Endodermal cell (in vitro differentiated cells): ENCODE measurements at places on chromosomes 3 and 15. TPM values are rescaled to one million over a fixed set of nuclear protein-coding genes. Genes with fewer than 3 reads are reported as not detected.

Gene B3GNT5
- total RNA-seq = 10.5 and 10.8 TPM in 2 replicates

Gene HTD2
- total RNA-seq = 6.2 to 16.6 TPM (median 13.7 TPM) in 3 replicates

Gene GPR149
- not detected in 3 replicates for total RNA-seq

DNA sequence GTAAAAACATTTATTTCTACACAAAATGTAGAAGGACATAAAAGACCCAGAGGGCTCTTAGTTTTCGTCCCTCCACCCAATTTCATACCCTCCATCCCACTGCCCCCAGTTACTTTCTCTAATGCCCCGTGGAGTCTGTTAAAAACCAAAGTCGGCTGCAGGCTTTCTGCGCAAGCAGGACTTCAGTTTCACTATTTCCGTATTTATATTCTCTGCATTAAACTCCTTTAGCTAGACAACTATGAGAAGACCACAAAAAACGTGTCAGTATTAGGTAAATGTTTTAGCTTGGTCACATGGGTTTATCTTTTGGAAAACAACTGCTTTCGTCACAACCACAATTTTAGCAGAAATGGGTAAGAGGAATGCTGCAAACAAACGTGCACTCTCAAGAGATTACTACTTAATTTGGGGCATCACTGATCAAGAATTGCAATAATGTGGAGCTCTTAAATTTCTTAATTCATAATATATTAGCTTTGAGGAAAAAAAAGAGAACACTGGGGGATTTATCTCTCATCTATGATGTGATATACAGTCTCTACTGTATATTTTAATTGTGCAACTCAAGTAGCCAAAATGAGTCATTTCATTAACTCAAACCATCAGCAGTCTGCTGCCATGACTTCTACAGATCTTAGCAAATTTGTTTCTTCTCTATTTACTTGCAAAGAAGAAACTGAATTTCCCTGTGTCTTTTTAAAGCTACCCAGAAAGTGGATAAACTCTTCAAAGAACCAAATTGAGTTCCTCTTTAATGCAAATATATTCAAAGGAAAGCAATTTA lies 740 bp upstream of the NSMCE3 start:
- no peak for DNase-seq
- no peaks in the 10 kb centered on the region for H3K27me3 ChIP-seq
- H3K27ac ChIP-seq = peak overlapping the region; percentile 85
- H3K4me3 ChIP-seq = peak overlapping the region; percentile 98

DNA sequence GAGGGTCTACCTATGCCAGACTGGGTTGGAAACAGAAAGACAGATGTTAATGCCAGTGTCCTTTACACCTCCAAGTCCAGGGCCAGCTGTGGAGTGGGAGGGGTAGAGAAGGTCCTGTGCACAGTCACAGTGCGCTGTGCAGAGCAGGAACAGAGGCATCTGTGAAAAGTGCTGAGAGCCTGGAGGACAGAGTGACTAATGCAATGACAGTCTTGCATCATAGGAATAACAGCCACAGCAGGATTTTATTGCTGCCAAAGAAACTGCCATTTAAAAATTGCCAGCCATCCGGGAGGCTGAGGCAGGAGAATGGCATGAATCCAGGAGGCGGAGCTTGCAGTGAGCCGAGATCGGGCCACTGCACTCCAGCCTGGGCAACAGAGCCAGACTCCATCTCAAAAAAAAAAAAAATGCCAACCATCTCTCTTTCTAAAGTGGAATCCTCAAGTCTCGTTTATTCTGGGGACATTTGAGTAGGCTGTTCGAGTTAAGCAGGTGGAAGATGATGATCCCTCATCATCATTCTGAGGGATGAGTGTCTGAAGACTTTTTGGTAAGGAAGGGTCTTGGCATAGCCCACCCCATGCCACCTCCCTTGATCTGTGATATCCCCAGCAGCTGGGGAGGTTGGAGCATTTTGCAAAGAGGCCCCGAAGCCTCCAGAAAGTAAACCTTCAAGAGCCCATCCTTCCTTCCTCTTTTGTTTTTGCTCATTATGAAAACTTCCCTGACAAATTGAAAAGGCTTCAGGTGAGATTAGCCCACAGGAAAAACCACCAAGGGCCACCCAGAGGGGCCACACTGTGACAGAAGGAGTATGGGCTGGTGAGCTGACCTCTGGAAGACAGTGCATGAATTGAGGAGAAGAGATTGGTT lies 7.7 kb downstream of the CCR2 start:
- no peak for DNase-seq
- peaks cover 9% of the 10 kb centered on the region for H3K4me1 ChIP-seq
- peaks cover 24% of the 10 kb centered on the region for H3K27me3 ChIP-seq
- no peak overlapping the region for H3K27ac ChIP-seq

Gene ACAD11
- 18.8 and 21.4 TPM in 2 replicates for total RNA-seq

GRCh38 chr3:179822296-179822695 lies 169.5 kb downstream of the USP13 start:
- no peaks in the 10 kb centered on the region for H3K4me1 ChIP-seq
- DNase-seq = no peak
- no peak overlapping the region for H3K4me3 ChIP-seq
- H3K27ac ChIP-seq = no peak overlapping the region
- H3K27me3 ChIP-seq = no peaks in the 10 kb centered on the region
- no peaks in the 10 kb centered on the region for H3K36me3 ChIP-seq

Gene PLA2G4E
- not detected in 3 replicates for total RNA-seq

Gene KLHDC8B
- total RNA-seq = 33.5 and 41.1 TPM in 2 replicates

Gene HAUS2
- total RNA-seq = 22.8 to 33.8 TPM (median 32.9 TPM) in 3 replicates
